ENCODE measurements at places on chromosomes 16 and 17.

DNA sequence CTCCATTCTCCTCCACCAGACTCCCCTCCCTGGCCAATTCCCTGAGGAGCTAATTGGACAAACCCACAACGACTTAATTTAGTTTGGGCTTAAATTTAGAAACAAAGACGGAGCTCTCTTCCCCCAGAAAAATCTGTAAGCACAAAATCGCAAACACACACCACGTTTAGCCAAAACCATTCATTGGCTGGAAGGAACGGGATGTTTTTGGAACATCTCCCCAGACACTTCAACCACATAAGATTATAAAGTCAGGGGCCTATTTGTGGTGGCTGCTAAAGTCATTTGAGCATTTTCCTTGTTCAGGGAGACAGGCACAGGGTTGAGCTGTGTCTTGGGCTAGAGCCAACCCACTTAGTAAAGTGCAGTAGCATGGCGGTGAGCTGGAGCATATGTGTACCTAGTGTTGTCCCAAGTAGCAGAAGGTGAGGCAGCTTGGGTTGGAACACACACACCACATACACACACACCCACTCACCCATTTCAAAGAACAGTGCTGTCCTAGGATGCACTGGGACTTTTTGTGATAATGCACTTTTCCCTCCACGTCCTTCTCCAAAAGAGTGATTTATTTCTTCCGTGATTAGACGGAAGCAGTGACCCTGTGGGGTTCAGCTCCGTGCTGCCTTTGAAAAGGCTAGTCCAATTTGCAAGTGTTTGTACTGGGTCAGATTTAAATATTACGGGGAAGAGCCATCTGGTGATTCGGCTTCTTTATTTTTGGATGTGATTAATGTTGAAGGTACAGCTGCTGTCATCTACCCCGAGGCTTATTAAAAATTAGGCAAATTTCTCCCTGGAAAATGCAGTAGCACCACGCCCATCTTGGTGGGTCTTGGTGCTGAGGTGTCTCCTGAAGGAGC lies 32.2 kb downstream of the ELAC2 start:
- no peak for DNase-seq

- peak; percentile 26 for DNase-seq
Measured at GRCh38 chr17:30021708-30022317, 80.4 kb downstream of the EFCAB5 start.

DNA sequence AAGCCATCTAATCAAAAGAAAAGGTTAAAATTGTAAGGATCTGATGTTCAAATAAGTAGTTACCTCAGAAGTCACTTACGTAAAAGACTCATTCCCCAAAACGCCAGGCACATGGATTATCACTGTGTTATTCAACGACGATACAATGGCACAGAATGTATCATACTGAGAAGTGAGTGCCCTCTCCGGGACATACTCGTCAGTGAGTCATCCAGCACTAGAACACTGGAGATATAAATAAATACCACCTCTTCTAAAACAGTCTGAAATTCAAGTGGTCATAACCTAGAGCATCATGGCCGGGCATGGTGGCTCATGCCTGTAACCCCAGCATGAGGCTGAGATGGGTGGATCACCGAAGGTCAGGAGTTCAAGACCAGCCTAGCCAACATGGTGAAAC lies 24.9 kb downstream of the USP31 start:
- DNase-seq, result no peak

DNA sequence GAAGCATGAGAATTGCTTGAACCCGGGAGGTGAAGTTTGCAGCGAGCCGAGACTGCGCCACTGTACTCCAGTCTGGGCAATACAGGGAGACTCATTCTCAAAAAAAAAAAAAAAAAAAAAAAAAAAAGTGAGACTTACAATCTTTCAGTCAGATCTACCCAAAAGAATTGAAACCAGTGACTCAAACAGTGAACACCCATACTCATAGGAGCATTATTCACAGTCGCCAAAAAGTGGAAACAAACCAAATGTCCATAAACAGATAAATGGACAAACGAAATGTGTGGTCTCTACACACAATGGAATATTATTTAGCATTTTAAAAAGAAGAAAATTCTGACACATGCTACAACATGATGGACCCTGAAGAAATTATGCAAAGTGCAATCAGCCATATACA lies 9.1 kb upstream of the SCNN1B start:
- DNase-seq, result no peak

GRCh38 chr17:36611345-36612072 lies 10.1 kb downstream of the MRM1 start:
- DNase-seq, result no peak

DNA sequence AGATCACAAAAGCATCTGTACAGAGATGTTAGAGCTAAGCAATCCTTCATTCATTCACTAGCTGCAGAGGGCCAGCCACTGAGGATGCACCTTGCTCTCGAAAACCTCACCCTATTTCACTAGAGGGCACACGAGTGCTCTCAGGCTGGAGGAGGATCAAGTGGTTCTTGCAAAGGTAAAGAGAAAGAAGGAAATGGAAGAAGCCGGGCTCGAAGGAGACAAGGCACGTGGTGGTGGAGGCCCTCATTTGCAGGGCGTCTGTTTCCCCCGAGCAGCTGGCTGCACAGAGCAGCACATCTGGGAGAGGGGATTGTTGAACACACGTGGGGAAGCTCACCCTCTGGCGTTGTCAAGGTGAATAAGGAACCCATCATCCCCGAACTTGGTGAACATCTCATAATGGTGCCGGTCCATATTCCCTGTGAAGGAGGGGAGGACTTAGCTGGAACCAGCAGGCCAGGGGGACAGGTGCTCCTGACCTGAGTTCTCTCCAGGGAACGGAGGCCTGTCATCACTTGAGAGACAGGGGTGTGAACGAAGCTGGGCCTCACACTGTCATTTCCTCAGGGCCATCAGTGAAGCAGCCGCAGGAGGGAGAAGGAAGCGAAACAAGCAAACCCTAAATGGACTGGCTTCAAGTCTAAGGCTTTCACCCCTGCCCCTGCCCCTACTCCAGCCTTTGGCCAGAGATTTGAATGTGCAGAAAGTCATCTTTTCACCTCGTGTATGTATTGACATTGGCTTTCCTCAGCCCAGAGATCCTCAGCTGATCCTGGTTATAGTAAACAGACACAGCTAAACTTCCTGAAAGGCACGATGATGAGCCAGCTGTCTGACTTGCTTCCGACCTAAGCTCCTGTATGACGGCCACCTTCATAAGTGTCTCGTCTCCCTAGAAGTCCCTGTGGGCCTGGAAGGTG lies 27.6 kb downstream of the PRKAR1A start:
- no peak for DNase-seq

DNA sequence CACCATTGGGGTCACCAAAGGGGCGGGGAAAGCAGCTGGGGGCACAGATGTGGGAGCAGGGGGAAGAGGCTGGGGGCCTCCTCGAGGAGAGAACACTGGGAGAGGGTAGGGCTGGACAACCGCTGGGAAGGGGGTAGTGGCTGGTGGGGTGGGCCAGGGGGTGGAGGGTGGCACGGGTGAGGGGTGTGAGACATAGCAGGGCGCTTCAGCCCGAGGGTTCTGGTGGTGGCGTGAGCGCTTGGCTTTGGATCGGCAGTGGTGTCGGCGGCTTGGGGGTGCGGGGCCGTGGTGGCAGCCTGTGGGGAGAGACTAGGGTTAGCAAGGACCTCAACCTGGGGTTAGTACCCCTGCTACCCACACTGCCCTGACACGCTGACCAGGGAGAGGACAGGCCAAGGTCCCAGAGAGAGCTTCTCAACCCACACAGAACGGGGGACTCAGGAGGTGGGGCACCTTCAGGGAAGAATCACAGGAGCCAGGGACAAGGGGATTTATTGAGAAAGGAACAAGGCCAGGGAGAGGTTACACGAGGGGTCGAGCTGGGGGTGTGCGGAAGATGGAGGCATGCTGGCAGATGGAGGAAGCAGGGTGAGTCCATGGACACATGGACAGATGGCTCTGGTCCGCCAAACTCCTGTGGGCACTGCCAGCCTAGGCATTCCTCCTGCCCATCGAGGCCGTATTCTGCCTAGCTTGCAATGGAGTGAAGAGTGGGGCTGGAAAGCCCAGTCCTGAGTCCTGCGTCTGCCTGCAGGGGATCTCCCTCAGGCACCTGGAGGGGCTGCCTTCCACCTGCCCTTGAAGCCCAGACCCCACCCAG lies 8.4 kb downstream of the PER1 start:
- no peak for DNase-seq

GRCh38 chr17:75507733-75508719 lies 7.3 kb downstream of the CASKIN2 start:
- DNase-seq, result no peak

All from T-helper 1 cell (primary cell).